Central memory CD8-positive, alpha-beta T cell (primary cell): ENCODE measurements at places on chromosomes 2 and 18.

GRCh38 chr2:236317938-236318396 is 53.8 kb upstream of the ASB18 start:
- peaks cover 1% of the 10 kb centered on the region for H3K36me3 ChIP-seq
- peaks cover 40% of the 10 kb centered on the region for H3K27me3 ChIP-seq
- no peaks in the 10 kb centered on the region for H3K4me1 ChIP-seq
- H3K27ac ChIP-seq = no peak overlapping the region
- H3K4me3 ChIP-seq = no peak overlapping the region

GRCh38 chr2:120832296-120833070 is 96.8 kb downstream of the GLI2 start:
- H3K27ac ChIP-seq = no peak overlapping the region
- no peak for DNase-seq
- H3K4me3 ChIP-seq = no peak overlapping the region
- H3K27me3 ChIP-seq = no peaks in the 10 kb centered on the region

GRCh38 chr2:204687776-204688175 is 142.5 kb downstream of the PARD3B start:
- no peaks in the 10 kb centered on the region for H3K27me3 ChIP-seq
- H3K36me3 ChIP-seq = no peaks in the 10 kb centered on the region
- no peak for DNase-seq
- H3K27ac ChIP-seq = no peak overlapping the region

- H3K27ac ChIP-seq = no peak overlapping the region
- peaks cover 28% of the 10 kb centered on the region for H3K27me3 ChIP-seq
Measured at GRCh38 chr2:224217962-224218347, 178.9 kb upstream of the SERPINE2 start.
